ENCODE measurements at places on chromosomes 13 and 19.

GRCh38 chr19:6115992-6116391 lies 5.7 kb upstream of the RFX2 start:
- DNase-seq: no peak

- no peak for DNase-seq
Observed at GRCh38 chr19:27894906-27895754, 1317.8 kb downstream of the UQCRFS1 start.

- peak; percentile 39 for DNase-seq
Observed at GRCh38 chr19:12774588-12775555, at the start of gene HOOK2. Gene HOOK2, minus strand, starts transcription at chr19:12775552. Its CDS starts 103 bp downstream, at chr19:12775449.

- DNase-seq: no peak
Observed at GRCh38 chr19:1858412-1859081, 4.8 kb downstream of the KLF16 start.

DNA sequence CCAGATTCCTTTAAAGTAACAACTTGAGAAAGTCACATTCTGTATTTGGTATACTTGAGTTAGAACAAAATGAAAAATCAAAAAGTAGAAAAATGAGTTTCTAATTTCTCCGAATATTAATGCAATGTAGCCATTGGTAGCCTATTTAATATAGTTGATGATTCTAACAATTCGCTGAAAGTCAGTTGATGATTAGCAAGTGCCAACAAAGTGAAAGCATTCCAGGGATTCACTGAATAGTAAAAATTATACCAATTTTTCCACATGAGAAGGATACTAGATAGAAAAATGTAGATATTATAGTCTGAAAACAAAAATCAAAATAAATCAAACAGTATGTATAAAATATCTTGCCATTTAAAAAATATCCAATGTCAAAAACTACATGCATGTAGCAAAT lies 117.2 kb downstream of the FREM2 start:
- DNase-seq: no peak

DNA sequence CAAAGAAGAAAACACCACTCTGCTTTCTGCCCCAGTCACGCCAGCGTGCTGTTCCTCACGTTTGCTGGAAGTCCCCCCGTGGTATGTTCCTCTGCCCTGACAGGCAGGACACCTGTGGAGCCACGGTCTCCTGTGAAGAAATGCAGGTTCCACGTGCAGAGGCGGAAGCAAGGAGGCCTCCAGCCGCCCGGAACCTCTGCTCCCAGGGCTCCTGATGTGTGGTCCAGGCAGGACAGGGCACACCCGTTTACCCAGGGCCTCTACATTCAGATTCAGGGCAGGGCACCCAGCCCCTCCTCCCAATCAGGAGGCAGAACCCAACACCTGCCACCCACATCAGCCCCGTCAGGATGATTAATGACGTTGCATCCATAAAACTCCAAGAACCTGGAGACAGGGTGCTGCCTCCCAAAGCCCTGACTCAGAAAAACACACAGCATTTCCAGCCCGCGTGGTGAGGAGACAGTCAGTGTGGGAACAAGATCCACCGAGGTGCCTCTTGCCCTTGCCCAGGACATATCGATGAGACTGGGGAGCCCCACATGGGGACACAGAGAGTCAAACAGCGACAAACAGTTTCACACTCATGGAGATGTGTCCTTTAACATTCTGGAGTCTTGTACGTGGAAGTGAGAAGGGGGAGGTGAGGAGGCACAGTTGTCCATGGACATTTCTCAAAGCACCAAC lies 76.2 kb downstream of the COL4A1 start:
- no peak for DNase-seq

- DNase-seq: no peak
Observed at GRCh38 chr13:107258599-107259187, 690.8 kb upstream of the ARGLU1 start.

GRCh38 chr19:35404879-35405622 lies 34.2 kb downstream of the GPR42 start:
- DNase-seq: no peak

DNA sequence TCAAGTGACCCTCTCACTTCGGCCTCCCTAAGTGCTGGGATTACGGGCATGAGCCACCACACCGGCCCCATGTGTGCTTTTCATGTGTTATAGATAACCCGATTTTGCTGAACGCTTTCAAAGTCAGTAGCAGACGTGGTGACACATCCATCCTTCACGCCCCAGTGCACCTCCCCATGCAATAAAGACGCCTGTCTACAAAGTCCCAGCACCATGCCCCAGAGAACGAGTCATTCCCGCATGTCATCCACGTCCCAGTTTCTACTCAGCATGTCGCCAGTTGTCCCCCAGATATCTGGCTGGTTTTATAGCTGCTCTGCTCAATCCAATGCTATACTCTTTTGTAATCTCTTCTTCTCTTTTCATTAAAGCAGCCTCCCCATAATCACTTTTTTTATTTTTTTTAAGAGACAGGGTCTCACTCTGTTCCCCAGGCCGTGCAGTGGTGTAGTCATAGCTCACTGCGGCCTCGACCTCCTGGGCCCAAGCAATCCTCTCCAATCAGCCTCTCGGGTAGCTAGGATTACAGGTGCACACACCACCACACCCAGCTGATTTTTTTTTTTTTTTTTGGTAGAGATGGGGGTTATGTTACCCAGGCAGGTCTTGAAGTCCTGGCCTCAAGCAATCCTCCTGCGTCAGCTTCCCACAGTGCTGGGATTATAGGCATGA lies 42.5 kb downstream of the DNM2 start:
- DNase-seq: no peak

DNA sequence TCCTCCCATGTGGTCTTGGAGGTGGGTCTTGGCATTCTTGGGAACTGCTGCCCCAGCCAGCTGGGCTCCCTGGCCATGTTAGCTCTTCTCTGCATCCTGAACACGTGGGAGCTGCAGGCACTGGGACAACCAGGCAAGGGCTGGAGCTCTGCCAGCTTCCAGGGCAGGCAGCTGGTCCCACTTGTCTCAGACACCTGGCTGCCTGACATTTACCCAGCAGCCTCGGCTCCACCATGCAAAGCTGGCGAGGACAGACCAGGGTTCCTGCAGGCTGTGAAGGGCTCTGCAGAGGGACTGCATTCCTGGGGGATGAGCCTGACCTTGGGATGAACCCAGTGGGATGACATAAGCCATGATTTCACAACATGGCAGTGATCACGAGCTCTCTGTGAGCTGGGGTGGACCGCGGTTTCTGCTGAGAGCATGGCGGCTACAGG lies 99.0 kb upstream of the TSHZ3 start:
- DNase-seq: no peak

GRCh38 chr13:49997955-49998354 lies 1.1 kb downstream of the TRIM13 start:
- DNase-seq: no peak

DNA sequence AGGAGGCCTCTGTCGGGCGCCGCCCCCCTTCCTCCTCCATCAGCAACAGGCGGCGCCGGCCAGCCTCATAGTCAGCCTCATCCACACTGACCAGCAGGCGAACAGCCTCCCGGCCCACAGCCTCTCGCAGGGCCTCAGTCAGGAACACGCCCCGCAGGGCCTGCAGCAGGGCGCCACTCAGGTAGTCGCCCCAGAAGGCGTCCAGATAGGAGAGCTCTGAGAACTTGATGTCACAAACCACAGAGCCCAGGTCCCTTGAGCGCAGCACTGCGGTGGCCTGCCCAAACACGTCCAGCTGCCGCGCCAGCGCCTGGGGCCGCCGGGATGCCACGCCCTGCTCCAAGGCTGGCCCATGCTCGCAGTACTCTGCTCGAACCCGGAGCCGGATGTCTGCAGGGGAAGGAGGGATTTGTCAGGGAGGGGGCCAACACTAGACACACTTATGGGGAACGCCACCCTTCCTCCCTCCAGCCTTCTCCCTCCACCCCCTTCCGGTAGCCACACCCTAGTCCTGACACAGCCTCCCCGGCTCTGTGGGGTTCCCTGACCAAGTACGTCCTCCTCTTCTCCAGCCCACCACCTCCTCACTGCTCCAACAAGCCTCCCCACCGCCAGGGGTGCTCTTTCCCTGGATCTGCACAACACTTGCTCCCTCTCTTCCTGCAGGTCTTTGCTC lies 17.9 kb downstream of the DEDD2 start:
- peak; percentile 57 for DNase-seq

DNA sequence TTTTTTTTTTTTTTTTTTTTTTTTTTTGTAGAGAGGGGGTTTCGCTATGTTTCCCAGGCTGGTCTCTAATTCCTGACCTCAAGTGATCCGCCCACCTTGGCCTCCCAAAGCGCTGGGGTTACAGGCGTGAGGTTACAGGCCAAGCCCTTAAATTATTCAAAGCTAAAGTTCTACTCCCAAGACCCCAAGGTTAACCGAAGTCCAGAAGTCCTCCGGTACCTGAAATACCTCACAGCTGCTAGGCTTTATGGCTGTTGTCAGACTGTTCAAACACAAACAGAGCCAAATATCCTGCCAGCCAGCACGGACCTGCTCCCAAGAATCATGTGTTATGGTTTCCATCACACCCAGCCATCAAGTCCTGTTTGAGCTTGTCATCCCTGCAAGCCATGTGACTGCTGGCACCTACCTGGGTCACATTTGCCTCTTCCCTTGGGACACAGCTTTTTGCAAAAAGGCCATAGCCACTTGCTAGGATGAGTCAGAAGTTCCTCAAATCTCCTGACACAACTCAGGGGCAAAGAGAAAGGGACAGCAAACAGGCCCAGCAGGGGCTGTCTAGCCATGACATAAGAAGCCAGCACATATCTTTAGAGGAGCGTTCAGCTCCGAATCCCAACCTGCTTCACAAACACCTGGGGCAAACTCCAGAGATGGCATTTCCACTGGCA lies 129.9 kb downstream of the FOXO1 start:
- DNase-seq: no peak

- DNase-seq: no peak
Observed at GRCh38 chr13:91539286-91540157, 141.1 kb downstream of the GPC5 start.

DNA sequence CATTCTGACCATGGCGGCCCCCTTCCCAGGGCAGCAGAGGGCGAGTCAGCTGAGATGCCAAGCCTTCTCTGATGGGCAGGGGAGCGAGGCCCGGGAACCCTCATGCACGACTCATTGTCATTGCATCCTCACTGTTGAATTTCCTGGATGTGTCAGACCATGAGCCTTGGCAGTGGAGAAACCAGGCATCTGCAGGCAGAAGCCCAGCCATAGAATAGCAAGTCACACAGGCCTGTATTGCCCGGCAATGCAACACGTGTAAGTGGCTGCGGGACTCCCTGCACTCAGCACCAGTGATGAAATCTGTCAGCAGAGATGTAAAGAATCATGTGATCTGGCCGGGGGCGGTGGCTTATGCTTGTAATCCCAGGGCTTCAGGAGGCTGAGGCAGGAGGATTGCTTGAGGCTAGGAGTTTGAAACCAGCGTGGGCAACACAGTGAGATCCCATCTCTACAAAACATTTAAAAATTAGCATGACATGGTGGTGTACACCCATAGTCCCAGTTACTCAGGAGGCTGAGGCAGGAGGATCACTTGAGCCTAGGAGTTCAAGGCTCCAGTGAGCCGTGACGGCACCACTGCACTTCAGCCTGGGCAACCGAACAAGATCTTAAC lies 199.7 kb downstream of the KATNAL1 start:
- no peak for DNase-seq

DNA sequence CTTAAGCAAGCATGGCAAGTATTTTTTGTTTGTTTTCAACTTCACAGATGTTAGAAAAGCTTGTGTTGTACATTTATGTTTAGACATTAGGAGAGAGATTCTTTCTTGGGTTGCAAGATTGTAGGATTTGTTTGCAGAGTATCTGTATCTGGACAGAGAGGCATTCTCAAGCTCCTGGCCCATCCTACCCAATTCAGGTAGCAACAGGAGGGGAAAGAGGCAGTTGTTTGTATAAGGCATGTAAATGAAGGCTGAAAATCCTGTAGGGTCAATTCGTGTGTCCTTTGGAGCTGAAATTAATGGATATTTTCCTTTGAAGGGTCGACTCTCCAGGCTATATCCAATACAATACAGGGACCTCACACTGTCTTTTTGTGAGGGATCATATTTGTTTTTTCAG lies 147.3 kb downstream of the KCNRG start:
- no peak for DNase-seq

DNA sequence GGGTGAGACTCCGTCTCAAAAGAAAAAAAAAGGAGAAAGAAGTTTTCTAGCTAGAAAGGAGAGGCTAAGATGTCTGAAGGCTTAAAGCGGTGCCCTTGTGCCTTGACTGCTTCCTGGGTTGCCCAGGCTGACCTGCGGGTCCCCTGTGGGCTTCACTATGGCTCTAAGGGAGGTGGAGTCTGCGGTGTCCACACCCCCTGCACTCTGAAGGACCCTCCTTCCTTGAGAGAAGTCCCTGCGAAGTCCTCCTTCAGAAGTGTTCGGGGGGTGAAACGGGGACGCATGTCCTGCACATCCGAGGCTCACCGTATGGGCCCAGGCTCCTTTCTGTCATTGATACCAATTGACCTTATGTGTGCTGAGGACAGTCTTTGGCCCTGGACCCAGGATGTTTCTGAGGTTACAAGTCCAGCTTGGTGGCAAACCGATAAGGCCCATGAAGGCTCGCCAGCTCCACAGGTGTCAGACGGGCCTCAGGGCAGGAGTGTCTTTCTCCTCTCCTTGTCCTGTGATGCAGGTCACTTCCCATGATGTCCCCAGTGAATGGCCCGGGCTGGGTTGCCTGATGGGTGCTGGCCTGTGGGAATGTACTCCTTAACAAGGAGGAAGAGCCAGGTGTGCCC lies 11.6 kb upstream of the RNF113B start:
- no peak for DNase-seq

GRCh38 chr13:92941167-92941566 lies 285.4 kb upstream of the GPC6 start:
- DNase-seq: no peak

GRCh38 chr13:93080587-93080986 lies 146.0 kb upstream of the GPC6 start:
- DNase-seq: no peak

Measured in stimulated activated naive CD4-positive, alpha-beta T cell (primary cell).